Adrenal gland (tissue), 19 donors: ENCODE measurements at places on chromosomes 1 and 21. TPM values are rescaled to one million over a fixed set of nuclear protein-coding genes. Genes with fewer than 3 reads are reported as not detected.

Gene SIM2
- not detected for total RNA-seq

- H3K4me3 ChIP-seq, result no peak overlapping the region
- H3K27me3 ChIP-seq, result no peaks in the 10 kb centered on the region
- no peak overlapping the region for H3K27ac ChIP-seq
- no peaks in the 10 kb centered on the region for H3K36me3 ChIP-seq
- DNase-seq, result no peak
Measured at GRCh38 chr1:78519446-78519845, 28.7 kb downstream of the PTGFR start.

DNA sequence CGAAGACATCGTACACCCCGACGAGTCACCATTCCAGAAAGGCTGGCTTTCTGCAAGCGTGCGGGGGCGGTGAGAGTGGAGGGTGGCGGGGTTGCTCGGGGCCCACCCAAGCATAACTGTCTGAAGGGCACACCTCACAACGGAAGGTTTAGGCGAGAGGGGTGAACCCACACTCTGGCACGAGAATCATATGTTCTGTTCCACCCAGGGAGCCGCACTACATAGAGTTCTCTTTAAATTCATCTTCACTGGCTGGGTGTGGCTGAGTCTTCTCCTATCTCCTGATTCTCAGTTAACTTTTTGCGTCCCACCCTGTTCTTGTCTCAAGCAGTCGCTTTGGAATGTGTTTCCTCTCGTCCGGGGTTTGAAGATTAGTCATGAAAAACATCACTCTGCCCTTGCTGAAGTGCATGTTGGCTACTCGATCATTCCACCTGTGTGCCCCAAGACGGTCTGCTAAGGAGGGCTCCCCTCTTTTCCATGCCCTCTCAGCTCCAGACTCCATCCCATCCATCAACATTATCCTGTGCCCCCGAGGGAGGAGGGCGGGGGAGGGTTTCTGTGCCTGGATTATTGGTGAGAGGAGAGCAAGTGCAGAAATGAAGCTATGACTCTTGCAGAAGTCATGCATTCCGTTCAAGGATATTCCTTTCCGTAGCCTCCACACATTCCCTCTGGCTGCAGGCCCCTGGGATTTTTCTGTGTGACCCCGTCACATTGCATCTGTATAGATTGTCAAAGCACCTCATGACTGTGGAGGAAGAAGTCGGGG, 53.5 kb upstream of the CD34 start:
- H3K27ac ChIP-seq, result peak overlapping the region; percentile 88
- DNase-seq, result peak; percentile 14
- no peaks in the 10 kb centered on the region for H3K36me3 ChIP-seq
- H3K4me1 ChIP-seq, result peaks cover 46% of the 10 kb centered on the region
- no peaks in the 10 kb centered on the region for H3K27me3 ChIP-seq
- H3K4me3 ChIP-seq, result peak overlapping the region; percentile 48

DNA sequence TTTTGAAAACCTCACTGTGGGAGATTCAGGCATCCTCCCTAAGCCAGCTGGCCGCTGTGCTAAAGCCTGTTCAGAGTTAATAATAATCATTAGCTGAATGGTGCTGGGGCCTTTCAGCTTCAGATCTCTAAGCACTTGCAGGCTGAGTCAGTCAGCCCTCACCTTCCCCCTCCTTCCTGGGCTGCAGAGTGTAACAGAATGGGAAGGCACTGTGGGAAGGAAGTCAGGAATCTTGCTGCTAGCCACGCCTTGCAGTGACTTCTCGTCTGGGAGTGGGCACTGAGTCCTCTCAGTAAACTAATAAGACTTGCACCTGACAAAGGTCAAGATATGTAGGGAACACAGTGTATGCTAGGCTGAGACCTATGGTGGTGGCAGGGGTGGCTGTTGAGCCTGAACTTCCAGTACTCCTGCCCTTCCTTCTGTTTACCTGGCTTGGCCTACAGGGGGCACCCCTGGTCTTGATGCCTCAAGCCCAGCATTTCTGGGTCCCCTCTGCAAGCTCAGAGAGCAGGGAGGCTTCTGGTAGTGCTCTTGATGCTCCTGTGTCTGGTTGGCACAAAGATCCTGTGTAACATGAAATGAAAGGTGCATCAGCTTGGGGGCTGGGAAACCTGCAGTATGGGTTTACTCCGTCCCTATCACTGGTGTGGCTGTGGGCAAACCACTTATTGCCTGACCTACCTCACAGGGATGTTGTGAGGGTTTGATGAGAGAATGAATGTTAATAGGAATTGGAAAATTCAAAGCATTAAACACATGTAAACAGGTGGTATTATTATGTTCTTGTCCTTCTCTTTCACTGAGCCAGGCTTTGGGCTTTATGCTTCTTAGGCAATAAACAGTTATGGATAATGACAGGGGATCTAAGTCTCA, 6.0 kb downstream of the CYB561D1 start:
- peak; percentile 78 for DNase-seq
- peaks cover 26% of the 10 kb centered on the region for H3K36me3 ChIP-seq
- H3K4me1 ChIP-seq, result peaks cover 17% of the 10 kb centered on the region
- peak overlapping the region; percentile 36 for H3K27ac ChIP-seq
- no peaks in the 10 kb centered on the region for H3K27me3 ChIP-seq

GRCh38 chr1:118986555-118987467, 1.3 kb downstream of the TBX15 start:
- H3K4me1 ChIP-seq, result peaks cover 22% of the 10 kb centered on the region
- H3K27me3 ChIP-seq, result peaks cover 99% of the 10 kb centered on the region
- no peak for DNase-seq
- H3K4me3 ChIP-seq, result no peak overlapping the region

DNA sequence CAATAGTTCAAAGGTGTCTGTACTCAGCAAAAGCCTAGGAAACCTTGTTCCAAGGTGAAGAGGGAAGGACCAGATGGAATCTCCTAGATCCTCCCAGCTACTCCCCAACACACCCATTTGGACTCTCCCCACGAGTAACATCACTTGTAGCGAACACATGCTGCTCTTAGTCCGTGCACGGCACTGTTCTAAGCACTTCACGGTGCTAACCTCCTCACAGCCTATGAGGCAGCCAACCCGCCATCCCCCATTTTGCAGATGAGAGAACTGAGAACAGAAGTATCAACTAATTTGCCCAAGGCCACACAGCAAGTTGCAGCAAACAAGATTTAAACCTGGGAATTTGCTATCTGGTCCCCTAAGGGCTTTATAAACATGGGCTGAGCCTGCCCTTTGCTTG, 24.3 kb downstream of the MRPL37 start:
- no peaks in the 10 kb centered on the region for H3K36me3 ChIP-seq
- peaks cover 40% of the 10 kb centered on the region for H3K4me1 ChIP-seq
- no peak overlapping the region for H3K4me3 ChIP-seq
- H3K27me3 ChIP-seq, result no peaks in the 10 kb centered on the region
- no peak overlapping the region for H3K27ac ChIP-seq
- DNase-seq, result no peak

Gene FAM72D
- not detected for total RNA-seq

GRCh38 chr1:201630582-201630981, 91.7 kb downstream of the NAV1 start:
- no peak overlapping the region for H3K4me3 ChIP-seq
- H3K36me3 ChIP-seq, result no peaks in the 10 kb centered on the region
- DNase-seq, result no peak
- no peaks in the 10 kb centered on the region for H3K27me3 ChIP-seq
- no peak overlapping the region for H3K27ac ChIP-seq
- H3K4me1 ChIP-seq, result no peaks in the 10 kb centered on the region

DNA sequence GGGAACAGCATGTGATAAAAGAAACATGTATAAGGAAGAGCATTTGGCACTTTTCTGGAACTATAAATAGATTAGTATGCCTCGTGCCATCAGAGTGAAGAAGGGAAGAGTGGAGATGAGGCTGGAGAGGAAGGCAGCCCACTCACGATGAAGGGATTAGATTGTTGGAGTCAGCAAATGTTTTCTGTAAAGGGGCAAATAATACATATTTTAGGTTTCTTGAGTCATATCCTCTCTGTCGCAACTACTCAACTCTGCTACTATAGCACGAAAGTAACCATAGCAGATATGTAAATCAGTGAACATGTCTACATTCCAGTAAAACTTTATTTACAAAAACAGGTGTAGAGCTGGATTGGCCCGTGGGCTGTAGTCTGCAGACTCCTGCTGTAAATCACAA, 147.8 kb downstream of the TENT5C start:
- no peak for DNase-seq
- H3K27me3 ChIP-seq, result no peaks in the 10 kb centered on the region
- H3K36me3 ChIP-seq, result no peaks in the 10 kb centered on the region
- no peak overlapping the region for H3K27ac ChIP-seq
- no peak overlapping the region for H3K4me3 ChIP-seq
- H3K4me1 ChIP-seq, result no peaks in the 10 kb centered on the region

Gene AKT3
- total RNA-seq, result 39.3 TPM

Gene RNU1-1
- under 0.01 TPM for total RNA-seq

Gene TNFRSF8
- 0.17 TPM for total RNA-seq

Gene S100A2
- 0.31 TPM for total RNA-seq

- no peak for DNase-seq
- H3K4me3 ChIP-seq, result no peak within 1 kb of the TSS
- no peaks in the 10 kb centered on the region for H3K27me3 ChIP-seq
- H3K36me3 ChIP-seq, result no peaks in the 10 kb centered on the region
- H3K4me1 ChIP-seq, result no peaks in the 10 kb centered on the region
Measured at GRCh38 chr1:75796376-75797272, at the start of gene MSH4. MSH4 (plus strand) TSS chr1:75796882; CDS start chr1:75796986, 104 bp downstream.

DNA sequence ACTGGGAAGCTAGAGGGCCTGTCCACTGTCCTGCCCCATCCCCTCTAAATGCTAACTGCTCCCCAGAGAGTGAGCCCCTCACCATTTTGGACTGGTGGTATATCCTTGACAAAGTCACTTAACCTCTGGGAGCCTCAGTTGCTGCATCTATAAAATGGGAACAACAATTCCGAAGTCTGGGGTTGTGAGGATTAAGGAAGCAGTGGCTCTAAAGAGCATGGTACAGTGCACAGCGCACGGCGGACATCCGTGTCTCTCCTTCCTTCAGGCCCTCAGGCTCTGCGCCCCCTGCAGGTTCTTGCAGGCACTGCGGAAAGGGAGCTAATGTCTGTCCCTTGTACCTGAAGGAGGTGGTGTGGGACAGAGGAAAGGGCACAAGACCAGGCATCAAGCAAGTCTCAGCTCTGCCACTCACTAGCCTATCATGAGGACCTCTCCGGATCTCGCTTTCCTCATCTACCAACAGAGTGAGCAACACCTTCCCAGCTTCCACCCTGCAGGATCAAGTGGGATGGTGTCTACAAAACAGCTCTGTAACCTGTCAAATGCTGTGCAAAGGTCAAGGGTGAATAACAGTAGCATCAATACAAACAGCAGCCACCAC, 20.1 kb downstream of the ECE1 start:
- H3K27ac ChIP-seq, result peak overlapping the region; percentile 97
- DNase-seq, result peak; percentile 78
- H3K36me3 ChIP-seq, result peaks cover 54% of the 10 kb centered on the region
- H3K4me1 ChIP-seq, result peaks cover 51% of the 10 kb centered on the region

- no peak overlapping the region for H3K4me3 ChIP-seq
- no peaks in the 10 kb centered on the region for H3K36me3 ChIP-seq
- no peak overlapping the region for H3K27ac ChIP-seq
- no peak for DNase-seq
- no peaks in the 10 kb centered on the region for H3K27me3 ChIP-seq
Measured at GRCh38 chr1:110686188-110686587, 11.4 kb upstream of the KCNA3 start.
